Activated CD8-positive, alpha-beta memory T cell treated with anti-CD3 and anti-CD28 coated beads, Interleukin-2, amount 10 ng/mL, durations not matched to agents 7 days and 5 days (primary cell): ENCODE measurements at places on chromosomes 6 and 20. TPM values are rescaled to one million over a fixed set of nuclear protein-coding genes. Genes with fewer than 3 reads are reported as not detected.

GRCh38 chr6:8278562-8278961 lies 156.8 kb downstream of the SLC35B3 start:
- H3K27me3 ChIP-seq, result no peaks in the 10 kb centered on the region
- DNase-seq, result no peak
- H3K36me3 ChIP-seq, result no peaks in the 10 kb centered on the region
- H3K4me1 ChIP-seq, result no peaks in the 10 kb centered on the region
- no peak overlapping the region for H3K27ac ChIP-seq

DNA sequence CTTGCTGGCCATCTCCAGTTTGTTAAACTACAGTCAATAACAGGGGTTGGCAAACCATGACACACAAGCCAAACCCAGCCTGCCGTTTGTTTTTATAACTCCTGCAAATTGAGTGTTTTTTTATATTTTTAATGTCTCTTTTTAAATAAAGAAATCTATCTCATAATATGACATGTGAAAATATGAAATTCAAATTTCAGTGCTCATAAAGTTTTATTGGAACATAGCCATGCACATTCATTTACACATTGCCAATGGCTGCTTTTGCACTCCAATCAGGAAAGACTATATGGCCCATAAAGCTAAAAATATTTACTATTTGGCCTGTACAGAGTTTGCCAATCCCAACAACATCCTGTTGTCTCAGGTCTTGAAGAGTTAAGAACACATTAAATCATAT lies 129.0 kb upstream of the SRSF6 start:
- H3K4me3 ChIP-seq, result no peak overlapping the region
- H3K27ac ChIP-seq, result no peak overlapping the region
- DNase-seq, result no peak
- no peaks in the 10 kb centered on the region for H3K4me1 ChIP-seq
- no peaks in the 10 kb centered on the region for H3K36me3 ChIP-seq

The NKAPL gene
- total RNA-seq, result not detected

The GJA10 gene
- 0.35 TPM for total RNA-seq
